Esophagus squamous epithelium (tissue), 5 donors: ENCODE measurements at places on chromosomes 12 and 14.

DNA sequence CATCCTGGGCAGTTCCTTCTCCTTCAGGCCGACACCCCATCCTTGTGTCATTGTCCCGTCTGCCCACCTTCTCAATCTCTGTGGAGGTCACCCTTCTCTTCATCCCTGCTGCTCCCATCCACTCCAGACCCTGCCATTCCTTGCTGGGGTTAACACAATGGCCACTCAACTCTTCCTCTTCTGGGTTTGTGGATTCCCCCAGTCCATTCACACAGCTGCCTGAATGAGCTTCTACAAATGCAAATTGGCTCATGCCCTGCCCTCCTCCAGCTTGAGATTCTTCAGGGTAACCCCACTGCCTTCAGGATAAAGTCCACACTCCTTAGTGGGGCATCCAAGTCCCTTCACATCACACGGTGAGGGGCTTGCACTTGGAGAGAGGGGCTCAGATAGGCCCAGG lies 17.2 kb upstream of the PRMT8 start:
- no peak for DNase-seq

GRCh38 chr12:7868391-7868790 lies 4.3 kb downstream of the SLC2A14 start:
- no peak for DNase-seq

GRCh38 chr12:6927379-6928021 lies at the start of gene ATN1:
TSS of gene ATN1 (plus strand) at chr12:6927959. CDS start at chr12:6934002, 6,043 bp downstream.
- DNase-seq: no peak

- DNase-seq: no peak
These were observed 13.8 kb downstream of the STON2 start for GRCh38 chr14:81386290-81386745.

- DNase-seq: no peak
These were observed 8.1 kb downstream of the DAO start for GRCh38 chr12:108888031-108888430.
